ENCODE measurements at places on chromosomes 1 and 21.
A peak's percentile ranks its signal among the peaks of the same experiment; 100 is the strongest.

DNA sequence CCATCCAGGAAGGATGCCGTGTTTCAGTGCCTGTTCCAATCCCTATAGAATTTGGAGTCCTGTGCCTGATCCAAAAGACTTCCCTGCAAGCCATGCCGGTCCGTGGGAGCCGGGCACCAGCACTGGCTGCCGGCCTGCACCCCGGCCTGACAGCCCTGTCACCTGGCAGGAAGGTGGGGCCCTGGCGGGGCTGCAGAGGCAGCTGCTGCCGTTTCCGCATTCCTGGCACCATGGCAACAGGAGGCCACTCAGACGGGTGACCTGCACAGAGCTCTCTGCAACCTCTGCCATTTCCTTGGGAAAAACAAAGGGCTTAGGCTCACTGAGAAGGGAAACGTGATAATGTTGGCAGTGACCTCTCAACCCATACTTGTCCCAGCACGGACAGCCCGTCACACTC, 63.2 kb upstream of the TMEM51 start:
- DNase-seq = no peak

DNA sequence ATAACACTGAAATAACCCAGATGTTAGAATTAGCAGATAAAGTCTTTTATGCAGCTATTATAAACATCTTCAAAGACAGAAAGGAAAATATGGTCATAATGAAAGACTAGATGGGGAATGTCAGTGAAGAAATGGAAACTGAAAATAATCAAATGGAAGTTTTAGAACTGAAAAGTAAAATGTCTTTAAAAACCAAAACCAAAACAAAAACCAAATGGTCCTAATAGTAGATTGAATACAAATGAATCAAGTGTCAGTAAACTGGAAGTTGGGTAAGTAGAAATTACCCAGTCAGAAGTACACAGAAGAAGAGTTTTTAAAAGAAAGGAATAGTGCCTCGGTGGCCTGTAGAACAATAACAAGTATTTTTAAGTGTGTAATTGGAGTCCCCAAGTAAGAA, 72.7 kb downstream of the SYCP1 start:
- no peak for DNase-seq

GRCh38 chr1:115377411-115377810, 39.4 kb upstream of the NGF start:
- peak; percentile 14 for DNase-seq

GRCh38 chr1:48979940-48980339, 203.2 kb upstream of the BEND5 start:
- no peak for DNase-seq

DNA sequence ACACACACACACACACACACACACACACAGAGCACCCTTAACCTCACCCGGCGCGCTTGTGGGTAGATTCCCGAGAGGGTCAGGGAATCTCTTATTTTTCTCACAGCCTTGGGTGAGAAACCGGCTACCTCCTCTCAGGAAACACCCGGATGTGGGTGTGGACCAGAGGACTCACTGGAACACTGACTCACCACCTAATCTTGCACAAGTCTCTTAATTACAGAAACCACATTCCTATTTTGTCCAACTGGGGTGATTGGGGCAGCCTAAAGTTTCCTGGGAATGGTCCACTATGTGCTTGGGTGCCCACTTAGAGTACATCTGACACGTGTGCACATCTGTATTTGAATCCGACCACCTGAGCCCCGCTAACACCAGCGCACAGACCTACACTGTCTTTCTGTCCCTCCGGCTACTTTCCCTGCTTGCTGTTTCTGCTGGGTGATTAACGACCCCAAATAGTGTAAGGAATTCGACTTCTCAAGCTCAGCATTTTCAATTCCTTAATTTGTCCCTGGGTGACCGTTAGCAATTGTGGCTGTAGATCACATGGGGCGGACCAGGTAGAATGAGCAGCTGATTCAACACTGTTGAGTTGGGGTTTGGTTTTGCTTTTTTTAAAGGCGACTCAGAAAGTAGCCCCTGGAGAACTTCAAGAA, 14.0 kb upstream of the TBX15 start:
- DNase-seq = peak; percentile 58

GRCh38 chr1:68438310-68438709, 11.4 kb downstream of the RPE65 start:
- DNase-seq = no peak

GRCh38 chr1:212586206-212587015, 22.1 kb upstream of the ATF3 start:
- DNase-seq = no peak

DNA sequence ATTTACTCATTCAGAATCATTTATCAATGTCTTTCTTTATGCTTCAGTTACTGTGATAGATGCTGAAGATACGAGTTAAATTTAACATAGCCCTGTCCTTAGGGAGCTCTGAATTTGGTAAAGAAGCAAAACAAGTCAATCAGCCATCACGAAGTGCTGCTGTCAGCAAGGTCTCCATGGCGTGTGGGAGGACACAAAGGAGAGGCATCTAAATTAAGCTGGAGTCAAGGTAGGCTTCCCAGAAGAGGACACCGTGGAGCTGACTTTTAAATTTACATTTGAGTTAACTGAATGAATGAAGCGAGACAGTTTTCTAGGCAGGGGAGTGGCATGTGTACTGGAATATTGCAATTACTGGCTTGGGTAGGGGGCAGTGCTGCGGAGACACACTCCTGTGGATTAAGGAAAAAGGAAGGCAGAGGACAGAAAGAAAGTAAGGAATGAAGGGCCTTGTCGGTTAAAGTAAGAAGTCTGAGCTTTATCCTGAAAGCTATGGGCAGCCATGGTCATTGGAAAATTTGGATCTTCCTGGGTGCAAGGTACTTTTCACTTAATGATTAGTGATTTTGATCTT, 41.3 kb upstream of the C1orf87 start:
- no peak for DNase-seq

- DNase-seq = peak; percentile 26
Observed at GRCh38 chr1:197391303-197392226, 123.5 kb downstream of the CRB1 start.

- no peak for DNase-seq
Observed at GRCh38 chr21:45574691-45575090, 32.5 kb upstream of the SLC19A1 start.
